CD4-positive, alpha-beta T cell treated with Interleukin-6 at 100 ng/mL for 8 hours (primary cell): ENCODE measurements at places on chromosomes 6 and 20.

DNA sequence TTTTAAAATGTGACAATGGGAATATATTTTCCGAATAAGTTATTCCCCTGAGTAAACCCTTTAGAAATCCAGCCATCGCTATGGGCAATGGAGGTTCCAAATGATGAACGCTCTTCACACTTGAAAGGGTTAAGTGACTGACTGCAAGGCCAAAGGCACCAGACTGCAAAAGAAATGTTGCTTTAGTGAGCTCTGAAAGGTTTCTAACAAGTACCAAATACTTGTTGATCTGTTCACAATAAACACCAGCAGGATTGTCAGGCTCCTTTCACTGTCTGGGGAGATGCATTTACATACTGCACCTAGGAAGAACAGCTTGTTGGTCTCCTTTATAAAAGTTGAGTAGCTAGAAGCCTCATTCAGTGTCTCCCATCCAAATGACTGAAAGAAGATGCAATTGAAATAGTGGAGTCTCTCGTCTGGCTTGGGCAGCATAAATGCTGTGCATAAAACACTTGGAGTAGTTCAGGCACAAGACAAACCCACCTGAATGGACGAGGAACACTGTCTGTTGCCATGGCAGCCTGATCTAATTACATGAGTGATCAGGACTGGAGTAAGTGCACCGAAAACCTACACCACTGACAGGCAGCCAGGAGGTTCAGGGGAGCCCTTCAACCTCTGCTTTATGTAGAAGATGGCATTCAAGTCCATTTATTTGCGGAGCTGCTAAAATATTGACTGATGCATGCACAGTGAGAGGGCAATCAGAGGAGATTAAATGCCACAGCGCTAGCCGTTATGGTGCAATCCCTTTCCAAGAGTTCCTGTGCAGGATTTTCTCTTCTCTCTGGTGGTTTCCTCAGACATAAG, 2.9 kb downstream of the ATXN1 start:
- DNase-seq: no peak

GRCh38 chr6:90413867-90414266, 117.2 kb upstream of the BACH2 start:
- DNase-seq: peak; percentile 84

GRCh38 chr6:143197377-143197776, 136.7 kb downstream of the AIG1 start:
- no peak for DNase-seq

DNA sequence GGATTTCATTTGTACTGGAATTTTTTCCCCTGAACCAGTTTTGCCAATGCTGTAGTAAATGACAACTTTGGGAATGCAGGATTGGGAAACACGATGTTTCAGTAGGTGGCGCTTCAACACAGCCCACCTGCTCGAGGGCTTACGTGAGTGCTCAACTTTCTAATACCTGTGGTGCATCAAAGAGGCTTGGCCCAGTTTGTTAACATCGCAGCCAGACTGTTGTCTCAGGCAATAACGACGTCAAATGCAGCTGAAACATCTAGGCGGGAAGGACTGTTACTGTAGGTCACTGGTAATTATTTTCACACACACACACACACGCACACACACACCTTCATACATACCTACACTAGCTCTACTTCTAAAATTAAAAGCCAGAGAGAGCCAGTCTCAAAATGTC, 815.5 kb upstream of the SLC35B3 start:
- no peak for DNase-seq

GRCh38 chr6:121732641-121733040, 297.2 kb downstream of the GJA1 start:
- DNase-seq: no peak

DNA sequence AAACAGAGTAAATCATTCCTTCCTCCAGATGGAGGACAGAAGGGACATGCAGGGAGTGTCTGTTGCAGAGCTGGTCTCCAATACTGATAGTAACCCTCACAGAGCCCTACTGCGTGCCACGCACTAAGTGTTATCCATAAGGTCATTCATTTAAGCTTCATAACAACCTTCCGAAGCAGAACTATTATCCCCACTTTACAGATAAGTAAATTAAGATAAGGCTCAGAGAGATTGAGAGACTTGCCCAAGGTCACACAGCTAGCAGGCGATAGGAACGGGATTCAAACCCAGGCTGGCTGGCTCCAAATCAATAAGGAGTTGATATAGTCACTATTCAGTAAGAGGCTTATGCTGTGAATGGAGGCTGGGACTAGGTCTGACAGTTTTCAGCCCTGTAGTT, 30.6 kb downstream of the CPNE5 start:
- DNase-seq: no peak

DNA sequence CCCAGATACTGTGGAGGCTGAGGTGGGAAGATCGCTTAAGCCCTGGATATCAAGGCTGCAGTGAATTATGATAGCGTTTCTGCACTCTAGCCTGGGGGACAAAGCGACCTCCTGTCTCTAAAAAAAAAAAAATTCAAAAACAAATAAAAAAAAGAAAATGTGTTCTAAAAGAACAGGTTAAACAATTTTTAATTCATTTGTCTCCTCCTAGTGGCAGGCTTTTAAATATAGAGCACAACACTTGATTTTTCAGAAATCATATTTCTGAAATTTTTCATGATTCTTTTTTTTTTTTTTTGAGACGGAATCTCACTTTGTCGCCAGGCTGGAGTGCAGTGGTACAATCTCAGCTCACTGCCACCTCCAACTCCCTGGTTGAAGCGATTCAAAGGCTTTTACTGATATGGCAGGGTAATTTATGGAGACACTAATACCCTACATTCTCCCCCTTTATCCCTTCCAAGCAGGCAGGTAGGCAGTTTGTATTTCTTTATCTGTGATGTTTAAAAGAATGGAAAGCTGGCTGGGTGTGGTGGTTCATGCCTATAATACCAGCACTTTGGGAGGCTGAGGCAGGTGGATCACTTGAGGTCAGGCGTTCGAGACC, 8.7 kb upstream of the GTF3C6 start:
- peak; percentile 26 for DNase-seq

GRCh38 chr6:13463941-13464340, 23.5 kb downstream of the GFOD1 start:
- no peak for DNase-seq

DNA sequence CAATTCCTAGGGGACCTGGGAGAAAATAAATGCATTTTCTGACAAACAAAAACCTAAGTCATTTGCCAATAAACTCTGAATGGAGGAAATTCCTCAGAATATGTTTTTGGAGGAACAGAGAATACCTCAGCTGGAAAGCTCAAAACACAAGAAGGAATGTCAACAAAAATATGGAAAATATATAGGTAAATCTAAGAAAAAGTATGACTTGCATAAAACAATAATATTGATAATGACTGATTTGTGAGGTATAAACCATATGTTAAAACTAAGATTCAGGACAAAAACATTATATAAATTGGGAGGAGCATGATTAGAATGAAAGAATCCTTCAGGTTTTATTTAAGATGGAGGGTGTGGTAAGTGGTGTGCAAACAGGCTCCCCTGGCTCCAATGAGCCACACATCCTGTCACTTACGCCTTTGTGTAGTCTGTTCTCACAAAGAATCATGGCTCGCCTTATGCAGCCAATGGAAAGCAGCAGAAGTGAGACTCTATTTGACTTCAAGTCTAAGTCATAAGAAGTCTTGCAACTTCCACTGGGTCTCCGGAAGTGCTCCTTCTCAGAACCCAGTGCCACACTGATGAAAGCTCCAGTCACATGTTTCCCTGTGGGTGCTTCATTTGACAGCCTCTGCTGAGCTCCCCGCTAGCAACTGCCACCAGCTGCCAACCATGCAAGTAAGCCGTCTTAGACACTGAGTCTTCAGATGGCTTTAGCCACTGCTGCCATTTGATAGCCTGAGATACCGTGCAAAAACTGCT, 8.1 kb downstream of the CFAP61 start:
- no peak for DNase-seq

- no peak for DNase-seq
Measured at GRCh38 chr6:98945311-98946115, 2.2 kb downstream of the FBXL4 start.

DNA sequence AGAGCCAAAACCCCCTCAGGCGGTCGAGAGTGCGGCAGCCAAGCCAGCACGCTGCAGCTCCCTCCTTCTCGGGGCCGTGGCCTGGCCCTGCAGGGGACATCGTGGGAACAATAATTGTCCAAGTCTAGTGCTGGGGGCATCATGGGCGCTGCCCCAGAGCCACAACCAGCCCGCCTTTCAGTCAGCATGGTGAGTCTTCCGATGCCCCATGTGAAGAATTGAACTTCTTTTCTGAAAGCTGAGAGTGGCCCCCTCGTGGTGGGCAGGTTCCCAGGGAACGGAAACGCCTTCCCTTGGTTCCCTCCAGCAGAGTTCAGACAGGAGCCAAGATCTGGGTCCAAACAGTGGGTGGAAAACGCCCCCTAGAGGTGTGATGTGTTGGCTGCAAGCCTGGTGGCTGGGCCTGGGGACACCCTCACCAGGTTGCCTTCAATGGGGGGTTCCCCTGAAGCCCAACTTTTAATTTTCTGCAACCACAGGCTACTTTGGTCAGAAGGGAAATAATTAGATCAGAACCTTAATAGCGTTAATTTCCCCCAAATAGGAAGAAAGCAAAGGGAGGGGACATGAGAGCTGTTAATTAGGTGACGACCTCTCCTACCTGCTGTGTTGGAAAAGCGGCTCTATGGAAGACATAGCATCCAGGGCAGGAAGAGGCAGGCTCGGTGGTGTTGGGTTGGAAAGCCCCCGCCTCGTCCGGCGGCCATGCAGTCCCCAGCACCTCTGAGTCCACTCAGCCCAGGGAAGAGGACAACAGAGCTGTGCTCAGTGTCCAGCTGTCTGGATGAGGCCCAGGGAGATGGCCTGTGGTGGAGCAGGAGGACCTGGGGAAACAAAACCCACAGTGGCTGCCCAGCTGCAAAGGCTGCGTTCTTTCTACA, 4.7 kb upstream of the MRGBP start:
- DNase-seq: peak; percentile 79

DNA sequence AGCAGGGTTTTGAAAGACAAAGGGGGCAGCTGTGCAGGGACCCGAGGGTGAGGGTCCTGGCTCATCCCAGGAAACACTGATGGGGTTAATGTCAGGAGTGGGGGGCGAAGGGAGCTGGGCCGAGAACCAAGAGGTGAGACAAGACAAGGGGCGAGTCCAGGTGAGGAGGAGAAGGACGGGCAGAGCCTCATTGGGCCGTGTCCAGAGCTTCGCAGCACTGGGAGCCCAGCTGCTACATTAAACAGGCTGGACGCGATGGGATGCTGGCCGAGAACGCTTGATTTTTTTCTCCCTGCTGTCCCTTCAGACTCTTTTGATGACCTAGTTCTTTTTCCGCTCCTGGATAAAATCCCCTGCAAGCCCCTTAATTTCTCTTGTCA, 172.8 kb upstream of the SNX9 start:
- DNase-seq: no peak

DNA sequence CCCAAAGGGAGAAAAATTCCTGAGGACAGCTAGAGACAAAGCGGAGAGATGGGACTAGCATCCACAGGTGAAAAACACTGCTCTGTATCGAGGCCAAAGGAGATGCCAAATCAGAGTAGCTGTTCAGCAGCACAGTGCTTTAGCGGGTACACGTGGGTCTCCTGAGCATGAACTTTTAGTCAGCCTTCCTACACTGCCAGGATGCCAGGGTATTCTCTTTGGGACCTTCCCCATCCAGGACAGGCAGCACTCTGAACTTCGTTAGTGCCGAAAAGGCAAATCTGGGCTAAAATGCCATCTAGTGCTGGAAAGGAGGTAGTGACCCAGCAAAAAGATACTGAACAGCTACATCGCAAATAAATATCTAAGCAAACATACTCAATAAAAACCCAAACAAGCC, 64.9 kb downstream of the C6orf58 start:
- DNase-seq: no peak

GRCh38 chr6:168294901-168295300, 24.7 kb downstream of the DACT2 start:
- DNase-seq: no peak

- DNase-seq: no peak
Measured at GRCh38 chr6:14929291-14929690, 316.6 kb upstream of the JARID2 start.

- DNase-seq: no peak
Measured at GRCh38 chr20:2888224-2888955, 15.1 kb downstream of the PTPRA start.

DNA sequence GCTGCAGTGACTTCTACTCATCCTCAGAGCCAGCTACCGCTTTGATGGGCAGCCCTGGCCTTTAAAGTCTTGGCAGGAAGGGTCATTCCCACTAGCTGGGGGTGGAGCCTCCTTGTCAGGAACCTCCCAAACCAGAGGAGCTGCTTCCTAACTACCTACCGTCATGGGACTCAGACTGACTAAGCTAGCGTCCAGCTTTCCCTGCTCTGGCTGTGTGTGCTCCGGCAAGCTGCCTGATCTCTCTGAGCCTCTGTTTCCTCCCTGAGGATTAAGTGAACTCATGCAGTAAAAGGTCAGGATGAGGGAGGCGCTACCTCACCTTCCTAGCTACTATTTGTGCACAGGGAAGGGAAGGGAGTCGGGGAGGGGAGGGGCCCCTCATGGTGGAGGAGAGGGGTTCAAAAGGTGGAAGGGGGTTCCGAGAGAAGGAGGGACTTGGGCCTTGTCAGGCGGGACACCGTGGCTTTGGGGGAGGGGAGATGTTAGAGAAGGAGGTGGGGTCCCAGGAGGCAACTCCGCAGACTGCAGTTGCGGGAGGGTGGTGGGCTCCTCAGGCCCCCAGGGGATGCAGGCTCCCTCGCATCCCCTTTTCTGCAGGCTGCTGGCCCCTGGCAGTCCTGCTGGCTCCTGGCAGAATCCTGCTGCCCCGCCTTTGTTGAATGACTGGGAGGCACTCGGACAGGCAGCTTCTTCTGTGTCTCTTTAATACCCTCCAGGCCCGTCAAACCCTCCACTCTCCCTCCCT, 9.8 kb downstream of the DUSP15 start:
- DNase-seq: no peak

GRCh38 chr6:105507811-105508210, 104.9 kb upstream of the PREP start:
- DNase-seq: no peak

DNA sequence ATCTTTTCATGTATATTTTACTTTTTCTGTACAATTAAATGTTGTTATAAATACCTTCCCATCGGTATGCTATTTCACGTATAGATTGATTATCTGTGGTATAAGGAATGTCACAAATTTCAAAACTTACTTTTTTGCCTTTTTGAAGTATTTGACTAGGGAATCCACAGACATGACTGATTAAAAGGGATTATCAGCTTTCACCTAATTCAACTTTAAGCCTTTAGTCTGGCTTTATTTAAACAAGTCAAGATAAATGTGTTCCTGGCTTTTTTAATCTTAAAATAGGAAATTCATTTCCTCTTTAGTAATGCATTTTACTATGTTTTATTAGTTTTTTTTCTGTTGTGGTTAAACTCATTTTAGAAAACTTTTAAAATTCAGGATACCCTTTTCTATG, 160.0 kb downstream of the MACROD2 start:
- DNase-seq: no peak

- no peak for DNase-seq
Measured at GRCh38 chr6:16121339-16121738, 7.5 kb upstream of the MYLIP start.

DNA sequence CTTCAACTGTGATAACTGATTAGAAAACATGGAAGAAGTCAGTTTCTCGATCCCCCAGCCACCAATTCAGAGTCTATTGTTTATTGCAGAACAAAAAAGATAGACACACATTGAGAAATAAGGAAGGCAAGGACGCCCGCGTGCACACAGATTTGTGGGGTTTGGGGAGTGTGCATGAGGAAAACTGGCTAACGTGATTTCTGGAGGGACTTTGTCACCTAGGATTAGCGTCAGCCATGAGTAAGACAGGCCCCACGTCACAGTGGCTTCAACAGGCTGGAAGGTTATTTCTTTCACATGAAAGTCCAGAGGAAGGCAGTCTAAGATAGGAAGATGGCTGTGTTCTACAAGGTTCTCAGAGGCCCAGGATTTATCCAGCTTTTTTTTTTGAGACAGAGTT, 7.7 kb downstream of the ZNF341 start:
- no peak for DNase-seq

GRCh38 chr6:170260686-170261085, 30.2 kb downstream of the DLL1 start:
- no peak for DNase-seq
